Fibroblast of gingiva (primary cell): ENCODE measurements at places on chromosomes 6 and 20.

- DNase-seq = peak; percentile 30
Measured at GRCh38 chr6:89818977-89819335, 638 bp downstream of the MDN1 start.

GRCh38 chr6:129711271-129711631 is 1.3 kb upstream of the ARHGAP18 start:
- no peak for DNase-seq

- DNase-seq = peak; percentile 66
Measured at GRCh38 chr6:26383624-26384417, 913 bp downstream of the BTN2A2 start.

DNA sequence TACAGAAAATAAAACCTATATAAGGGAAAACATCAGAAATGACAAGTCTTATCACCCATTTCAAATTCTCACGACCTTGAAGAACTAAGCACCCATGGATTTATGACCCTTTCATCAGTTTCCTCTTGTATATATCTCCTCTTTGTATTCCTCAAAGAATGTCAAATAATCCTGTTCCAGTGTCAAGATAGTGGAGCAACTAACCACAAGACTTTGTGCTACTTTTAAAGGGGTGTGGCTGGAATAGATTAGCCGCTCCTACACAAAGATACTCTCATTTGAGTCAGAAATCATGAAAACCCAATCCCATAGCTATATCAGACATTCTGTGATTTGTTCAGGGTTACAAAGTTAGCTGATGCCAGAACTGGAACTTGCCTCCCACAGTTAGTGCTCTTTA is 6.6 kb downstream of the REPS1 start:
- no peak for DNase-seq

DNA sequence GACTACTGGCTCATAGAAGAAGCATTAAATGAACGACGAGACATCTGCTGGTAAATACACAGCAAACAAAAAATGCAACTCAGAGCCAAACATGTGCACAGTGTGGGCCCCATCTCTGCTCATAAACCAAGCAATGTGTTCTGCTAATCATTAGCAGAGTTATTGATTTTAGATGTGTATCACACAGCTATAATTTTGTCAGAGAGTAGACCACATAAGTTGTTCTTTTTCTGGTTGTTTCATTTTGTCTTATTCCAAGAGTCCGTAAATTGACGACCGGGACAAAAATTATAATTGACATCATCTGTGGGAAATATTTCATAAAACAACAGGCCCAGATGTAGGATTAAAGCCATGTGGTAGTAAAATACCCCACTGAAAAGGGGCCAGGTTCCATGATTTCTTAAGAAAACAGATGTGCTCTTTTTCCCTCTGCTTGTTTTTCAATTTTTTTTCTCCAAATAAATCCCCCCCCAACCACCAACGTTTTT is 423.6 kb downstream of the HAO1 start:
- DNase-seq = peak; percentile 85

- no peak for DNase-seq
Measured at GRCh38 chr6:164531736-164532135, 777.7 kb downstream of the C6orf118 start.

DNA sequence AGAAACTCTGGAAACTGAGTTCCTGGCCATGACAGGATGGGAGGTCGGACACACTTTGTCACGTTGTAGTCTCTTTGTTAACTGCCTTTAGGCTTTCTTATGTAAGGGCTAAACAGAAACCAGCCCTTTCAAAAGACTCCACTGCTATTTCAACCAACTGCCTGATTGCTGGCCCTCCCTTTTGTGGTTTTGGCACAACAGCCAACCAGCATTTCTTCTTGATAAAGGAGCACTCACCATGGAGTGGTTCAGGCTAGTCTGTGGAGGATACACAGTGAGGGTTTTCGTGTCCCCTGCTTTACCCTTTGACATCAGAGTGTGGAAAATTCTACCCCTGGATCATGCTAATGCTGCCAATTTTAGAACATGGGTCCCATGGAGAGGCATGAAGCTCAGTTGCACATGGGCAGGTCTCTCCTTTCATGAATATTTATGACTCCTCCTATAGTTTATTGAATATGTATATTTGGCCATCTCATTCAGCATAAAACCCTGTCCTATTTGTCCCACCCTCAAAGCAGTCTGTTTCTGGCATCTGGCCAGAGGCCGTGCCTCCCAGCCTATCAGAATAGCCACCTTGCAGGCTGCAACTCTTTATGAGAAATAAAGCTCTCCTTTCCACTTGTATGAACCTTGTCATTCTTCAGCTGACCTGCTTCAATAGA is 148.3 kb downstream of the HS3ST5 start:
- no peak for DNase-seq

DNA sequence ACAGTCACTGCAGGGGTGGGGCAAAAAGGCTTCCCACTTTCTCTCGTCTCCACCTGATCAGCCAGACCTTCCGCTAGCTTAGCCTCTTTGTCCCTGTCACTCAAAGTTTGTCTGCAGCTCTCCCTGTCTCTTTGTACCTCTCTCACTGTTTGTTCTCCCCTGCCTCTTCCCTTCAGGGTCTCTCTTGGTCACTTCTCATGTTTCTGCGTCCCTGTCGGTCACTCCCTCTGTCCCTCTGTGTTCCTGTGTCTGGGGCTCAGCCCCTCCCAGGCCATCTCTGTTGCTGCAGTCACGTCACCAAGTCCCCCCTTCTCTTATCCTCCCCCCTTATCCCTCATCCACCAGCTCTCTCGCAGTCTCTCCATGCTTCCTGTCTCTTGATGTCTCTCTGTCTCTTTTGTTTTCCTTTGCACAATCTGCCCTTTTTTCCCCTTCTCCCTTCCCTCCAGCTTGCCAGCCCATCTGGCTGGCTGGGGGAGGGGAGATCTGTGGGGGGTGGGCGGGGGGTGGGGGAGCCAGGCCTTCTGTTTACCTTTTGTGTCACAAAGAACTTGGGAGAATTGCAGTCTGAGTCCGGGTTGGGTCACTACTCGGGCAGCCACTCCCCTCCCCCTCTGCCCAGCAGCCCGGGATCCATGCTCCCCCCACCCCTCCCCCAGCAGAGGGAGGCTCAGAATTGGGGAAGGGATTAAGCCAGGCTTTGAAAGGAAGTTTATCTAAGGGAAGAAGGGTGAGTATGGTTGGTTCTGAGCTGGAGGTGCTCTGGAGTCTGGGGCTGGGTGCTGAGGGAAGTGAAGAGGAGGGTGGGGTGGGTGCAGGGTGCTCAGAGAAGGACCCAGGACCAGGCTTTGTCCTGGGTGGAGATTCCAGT is 32.3 kb downstream of the FOXP4 start:
- no peak for DNase-seq

GRCh38 chr20:45937765-45938164 is 3.3 kb downstream of the PCIF1 start:
- DNase-seq = no peak

DNA sequence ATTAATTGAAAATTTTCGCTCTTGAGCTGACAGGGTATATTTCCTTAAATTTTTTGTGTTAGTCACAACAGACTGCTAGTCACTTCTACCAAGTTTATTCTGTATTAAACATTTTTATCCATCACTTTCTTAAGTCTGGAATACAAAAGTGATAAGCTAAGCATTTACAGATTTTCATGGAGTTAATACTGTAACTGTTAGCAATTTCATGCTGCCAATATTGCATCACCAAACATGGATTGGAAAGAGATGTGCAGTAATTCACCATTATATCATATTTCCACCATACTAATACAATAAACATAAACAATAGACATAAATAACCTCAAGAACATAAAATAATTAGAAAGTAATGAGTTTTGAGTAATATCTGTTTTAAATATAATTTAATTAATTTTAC is 854.0 kb upstream of the CITED2 start:
- DNase-seq = no peak

GRCh38 chr20:29874476-29875202 is 1382.8 kb upstream of the DEFB115 start:
- no peak for DNase-seq

DNA sequence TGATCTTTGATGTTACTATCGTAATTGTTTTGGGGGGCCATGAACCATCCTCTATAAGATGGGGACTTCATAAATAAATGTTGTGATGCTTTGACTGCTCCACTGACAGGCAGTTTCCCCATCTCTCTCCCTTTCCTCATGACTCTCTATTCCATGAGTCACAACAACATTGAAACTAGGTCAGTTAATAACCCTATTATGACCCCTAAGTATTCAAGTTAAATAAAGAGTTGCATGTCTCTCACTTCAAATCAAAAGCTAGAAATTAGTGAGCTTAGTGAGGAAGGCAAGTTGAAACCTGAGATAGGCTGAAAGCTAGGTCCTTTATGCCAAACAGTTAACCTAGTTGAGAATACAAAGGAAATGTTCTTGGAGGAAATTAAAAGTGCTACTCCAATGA is 491.0 kb downstream of the HAO1 start:
- DNase-seq = no peak

- no peak for DNase-seq
Measured at GRCh38 chr6:165854061-165854862, 191.2 kb upstream of the PDE10A start.

- DNase-seq = no peak
Measured at GRCh38 chr6:157260735-157261410, 62.4 kb downstream of the TMEM242 start.

GRCh38 chr20:56815796-56816195 is 186.7 kb downstream of the TFAP2C start:
- DNase-seq = no peak

DNA sequence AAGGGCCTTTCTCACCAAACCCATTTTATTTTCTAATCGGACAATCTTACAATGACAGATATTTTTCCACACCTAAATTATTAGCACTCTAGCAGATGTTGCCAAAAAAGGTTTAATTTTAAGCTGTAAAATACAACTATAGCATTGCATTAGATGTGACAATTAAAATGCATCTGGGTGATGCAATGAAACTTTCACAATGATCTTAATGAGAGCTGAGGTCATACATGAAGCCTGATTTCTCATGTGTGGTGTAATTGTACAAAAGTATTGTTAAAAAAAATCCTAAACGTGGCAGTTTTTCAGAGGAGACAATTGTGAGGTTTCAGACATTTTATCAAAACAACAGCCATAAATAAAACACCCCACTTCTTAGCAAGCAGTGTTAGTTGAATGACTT is 606.0 kb downstream of the HDGFL1 start:
- peak; percentile 69 for DNase-seq

- peak; percentile 54 for DNase-seq
Measured at GRCh38 chr20:58691773-58692578, 624 bp upstream of the NPEPL1 start.

DNA sequence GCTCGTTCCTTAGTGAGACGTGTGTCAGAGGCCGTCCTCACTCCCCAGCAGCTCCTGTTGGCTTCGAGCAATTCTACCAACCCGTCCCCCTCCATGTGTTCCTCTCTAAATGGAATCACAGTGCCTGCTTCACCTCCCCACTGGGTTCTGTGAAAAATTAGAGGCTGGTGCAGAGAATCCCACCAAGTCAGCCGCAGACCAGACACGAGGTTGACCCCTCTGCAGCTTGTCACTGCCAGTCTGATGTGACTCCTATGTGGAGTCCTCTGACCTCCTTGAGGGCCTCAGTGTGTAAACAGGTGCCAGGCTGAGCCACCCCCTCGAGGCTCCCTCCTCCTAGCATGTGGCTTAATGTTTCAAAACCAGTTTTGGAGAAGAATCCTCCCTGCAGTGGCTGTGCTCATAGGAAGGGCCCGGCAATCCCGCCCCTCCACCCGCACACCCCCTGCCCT is 12.6 kb upstream of the IRF4 start:
- no peak for DNase-seq

DNA sequence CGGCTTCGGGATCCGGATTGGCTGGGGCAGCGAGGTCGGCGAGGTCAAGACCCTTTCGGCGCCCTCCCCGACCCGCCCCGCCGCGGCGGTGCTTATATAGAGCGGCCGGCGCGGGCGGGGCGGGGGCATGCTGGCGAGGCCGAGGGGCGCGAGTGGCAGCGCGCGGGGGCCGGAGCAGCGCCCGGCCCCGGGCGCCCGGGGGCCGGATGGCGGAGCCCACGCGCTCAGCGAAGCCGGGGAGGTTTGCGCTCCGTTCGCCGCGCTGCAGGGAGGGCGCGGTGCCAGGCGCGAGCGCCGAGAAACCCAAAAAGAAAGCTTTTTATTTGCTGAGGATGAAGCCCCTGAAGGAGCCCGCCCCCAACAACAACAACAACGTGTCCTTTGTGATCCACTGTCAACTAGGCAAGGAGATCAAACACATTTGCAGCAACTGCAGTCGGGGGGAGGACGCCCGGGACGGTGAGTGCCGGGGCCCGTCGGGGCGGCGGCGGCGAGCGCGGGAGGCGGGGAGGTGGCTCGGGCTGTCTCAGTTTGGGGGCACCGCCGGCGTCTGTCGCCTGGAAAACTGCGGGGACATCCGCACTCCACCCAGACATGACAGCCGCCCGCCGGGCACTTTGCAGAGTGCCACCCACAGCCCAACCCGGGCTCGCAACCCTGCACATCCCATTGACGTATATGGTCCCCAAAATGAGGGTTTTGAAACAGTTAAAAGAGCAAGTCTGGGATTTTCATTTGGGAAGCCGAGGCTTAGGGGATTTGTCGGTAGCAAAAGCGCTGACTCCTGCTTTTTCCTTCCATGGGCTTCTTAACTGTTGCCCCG is 297.3 kb downstream of the PHACTR1 start:
- no peak for DNase-seq

DNA sequence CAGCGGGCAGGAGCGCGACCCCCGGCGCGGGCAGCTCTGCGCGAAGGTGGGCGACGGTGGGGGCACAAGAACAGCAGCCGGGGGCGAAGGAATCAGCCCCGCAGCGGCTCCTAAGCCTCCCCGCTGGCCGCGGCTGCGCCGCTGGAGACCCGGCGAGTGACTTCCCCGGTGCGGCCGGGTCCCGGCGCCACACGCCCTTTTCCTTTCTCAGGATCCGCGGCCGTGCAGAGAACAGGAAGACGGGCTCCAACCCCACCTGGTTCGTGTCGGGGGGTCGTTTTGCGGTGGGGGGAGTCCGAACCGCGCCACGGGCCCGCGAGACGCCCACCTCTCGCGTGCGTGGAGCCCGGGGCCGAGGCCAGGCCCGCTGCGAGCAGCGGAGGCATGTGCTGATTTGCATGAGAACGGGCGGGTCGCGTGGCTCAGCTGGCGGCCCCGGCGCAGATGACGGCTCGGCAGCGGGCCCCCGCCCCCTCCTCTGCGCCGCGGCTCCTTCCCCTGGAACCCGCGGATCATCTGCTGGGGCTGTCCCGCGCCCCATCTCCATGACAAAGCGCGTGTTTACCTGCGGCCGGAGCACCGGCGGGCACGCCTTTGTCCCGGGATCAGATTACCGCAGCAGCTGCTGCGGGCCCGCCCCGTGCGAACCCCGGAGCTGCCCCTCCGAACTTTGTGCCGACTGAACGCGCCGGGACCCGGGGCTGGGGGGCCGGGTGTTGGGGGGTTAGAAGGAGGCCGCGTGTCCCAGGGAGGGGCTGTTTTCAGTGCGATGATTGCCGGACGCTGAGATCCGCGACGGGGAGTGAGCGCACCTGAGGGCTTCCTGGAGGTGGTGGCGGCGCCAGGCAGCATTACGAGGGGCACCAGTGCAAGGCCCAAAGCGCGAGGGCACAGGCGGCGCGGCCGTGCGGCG is 4.9 kb upstream of the DLL1 start:
- DNase-seq = no peak

DNA sequence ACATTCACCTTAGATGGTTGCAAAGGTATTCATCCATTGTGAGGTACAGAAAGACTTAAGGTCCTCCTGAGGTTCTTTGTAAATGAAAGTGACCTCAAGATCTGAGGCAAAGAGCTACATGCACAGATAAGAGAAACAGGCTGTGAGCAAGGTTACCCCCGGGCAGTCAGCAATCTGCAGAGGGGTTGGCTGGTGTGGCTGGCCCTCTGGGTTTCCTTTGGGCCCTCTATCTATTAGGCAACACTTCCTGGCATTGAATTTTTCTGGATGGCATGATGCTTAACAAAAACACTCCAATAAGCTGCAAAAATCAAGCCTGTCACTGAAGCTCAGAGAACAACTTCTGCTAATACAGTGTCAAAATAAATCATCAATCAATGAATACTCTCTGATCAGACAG is 48.9 kb upstream of the RALGAPA2 start:
- no peak for DNase-seq
